ENCODE measurements at places on chromosomes 7 and 10. TPM values are rescaled to one million over a fixed set of nuclear protein-coding genes. Genes with fewer than 3 reads are reported as not detected.

Gene CALML5
- not detected for total RNA-seq

Gene PLAU
- 63.4 TPM for total RNA-seq

Gene RBP3
- not detected for total RNA-seq

Gene SYT15
- total RNA-seq: under 0.01 TPM

Gene GSTO2
- total RNA-seq: 1.7 TPM

Gene SEMA3D
- 4.0 TPM for total RNA-seq

Gene ACTA2
- 53.0 TPM for total RNA-seq

Gene ADIRF
- 197 TPM for total RNA-seq

Gene TCERG1L
- total RNA-seq: not detected

Gene RHBDD2
- 7.3 TPM for total RNA-seq

Gene RNF32
- 1.3 TPM for total RNA-seq
